ENCODE measurements at places on chromosomes 2 and 18.

DNA sequence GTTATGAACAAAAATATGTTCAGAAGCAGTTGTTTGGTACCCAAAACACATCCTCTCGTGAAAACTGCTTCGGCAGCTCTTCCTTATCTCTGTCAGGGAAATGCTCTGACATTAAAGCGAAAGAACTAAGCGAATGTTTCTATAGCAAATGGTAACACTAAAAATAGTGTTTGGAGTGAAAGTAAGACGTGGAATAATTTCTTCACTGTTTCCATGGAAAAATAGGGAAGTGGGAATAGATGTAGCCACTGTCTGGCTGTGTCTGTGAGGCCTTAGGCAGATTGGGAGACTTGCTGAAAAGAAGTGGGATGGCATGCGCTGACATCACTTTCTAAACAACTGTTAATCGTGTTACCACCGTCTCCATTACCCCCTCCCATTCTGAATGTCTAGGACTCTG, 11.5 kb upstream of the CRACDL start:
- DNase-seq = no peak

DNA sequence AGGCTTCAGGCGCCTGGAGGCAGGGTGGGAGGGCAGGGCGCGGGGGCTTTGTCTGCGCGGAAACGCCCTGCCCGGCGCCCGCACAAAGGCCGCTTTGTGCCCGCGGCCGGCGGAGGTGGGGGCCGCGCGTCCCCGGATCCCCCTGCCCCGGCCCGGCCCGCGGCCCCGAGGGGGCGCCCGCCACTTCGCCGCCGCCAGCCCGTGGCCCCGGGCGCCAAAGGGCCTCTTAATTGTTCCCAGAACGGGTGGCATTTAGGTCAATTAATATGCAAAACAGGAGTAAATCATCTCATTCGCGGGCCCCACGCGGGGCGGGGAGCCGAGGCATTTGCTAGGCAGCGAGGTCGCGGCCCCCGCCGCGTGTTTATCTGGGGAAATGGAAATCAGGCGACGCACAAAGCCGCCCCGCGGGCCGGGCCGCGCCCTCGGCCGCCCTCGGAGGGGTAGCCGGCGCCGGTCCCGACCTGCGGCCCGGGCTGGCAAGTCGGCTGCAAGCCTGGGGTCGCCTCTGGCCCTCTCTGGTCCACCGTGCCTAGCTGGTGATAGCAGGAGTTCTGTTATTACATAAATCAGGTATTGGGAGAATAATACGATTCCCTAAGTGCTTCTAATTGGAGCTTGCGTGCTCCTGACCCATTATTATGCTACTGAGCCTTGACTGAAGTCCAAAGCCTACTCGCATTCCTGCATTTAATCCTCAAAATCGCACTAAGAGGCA, 148.2 kb upstream of the GLI2 start:
- DNase-seq = no peak

GRCh38 chr2:121881038-121881437, 125.6 kb downstream of the TSN start:
- DNase-seq = no peak

DNA sequence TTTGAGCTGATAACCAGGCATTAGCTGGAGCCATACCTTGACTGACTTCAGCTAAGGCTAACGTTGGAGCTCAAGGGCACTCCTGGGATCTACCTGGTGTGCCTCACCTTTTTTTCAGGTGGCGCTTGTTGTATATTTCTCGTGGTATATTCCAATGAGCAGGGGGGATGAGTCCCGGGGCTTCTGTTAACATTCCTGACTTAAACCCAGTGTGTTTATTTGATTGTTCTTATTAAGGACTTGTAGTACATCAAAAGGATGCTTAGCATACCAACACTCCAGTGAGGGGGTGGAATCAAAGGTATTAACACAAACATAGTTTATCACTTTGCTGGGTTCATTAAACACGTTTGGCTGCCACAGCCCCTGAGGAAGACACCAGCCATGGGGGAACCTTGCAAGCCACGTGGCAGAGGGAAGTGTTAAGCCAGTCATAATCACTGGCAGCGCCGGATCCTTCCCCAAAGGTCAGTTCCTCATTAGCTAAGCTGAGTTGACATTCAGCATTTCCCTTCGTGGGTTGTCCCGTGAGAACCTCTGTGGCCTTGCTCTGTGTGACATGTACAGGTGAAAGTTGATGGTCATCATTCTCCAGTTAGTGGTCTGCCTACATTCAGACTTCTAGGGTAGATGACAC, 119.5 kb upstream of the MCFD2 start:
- no peak for DNase-seq

DNA sequence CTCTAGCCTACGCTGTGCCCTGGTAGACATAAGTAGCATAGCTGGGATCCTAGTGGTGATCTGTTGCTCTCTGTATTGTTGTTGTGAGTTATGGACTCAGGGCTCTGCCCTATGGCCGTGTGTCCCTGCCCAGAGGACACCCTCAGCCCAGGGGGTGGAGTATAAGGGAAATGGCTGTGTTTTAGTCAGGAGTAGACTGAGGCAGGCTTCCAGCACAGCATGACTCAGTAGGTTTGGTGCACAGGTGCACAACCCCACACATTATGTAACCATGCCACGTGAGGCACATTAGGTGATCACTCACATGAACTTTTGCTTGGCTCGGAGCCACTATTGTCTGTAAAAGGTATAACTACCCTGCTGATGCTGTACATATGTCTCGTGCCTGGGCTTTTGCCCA, 59.9 kb upstream of the PEX13 start:
- DNase-seq = no peak

DNA sequence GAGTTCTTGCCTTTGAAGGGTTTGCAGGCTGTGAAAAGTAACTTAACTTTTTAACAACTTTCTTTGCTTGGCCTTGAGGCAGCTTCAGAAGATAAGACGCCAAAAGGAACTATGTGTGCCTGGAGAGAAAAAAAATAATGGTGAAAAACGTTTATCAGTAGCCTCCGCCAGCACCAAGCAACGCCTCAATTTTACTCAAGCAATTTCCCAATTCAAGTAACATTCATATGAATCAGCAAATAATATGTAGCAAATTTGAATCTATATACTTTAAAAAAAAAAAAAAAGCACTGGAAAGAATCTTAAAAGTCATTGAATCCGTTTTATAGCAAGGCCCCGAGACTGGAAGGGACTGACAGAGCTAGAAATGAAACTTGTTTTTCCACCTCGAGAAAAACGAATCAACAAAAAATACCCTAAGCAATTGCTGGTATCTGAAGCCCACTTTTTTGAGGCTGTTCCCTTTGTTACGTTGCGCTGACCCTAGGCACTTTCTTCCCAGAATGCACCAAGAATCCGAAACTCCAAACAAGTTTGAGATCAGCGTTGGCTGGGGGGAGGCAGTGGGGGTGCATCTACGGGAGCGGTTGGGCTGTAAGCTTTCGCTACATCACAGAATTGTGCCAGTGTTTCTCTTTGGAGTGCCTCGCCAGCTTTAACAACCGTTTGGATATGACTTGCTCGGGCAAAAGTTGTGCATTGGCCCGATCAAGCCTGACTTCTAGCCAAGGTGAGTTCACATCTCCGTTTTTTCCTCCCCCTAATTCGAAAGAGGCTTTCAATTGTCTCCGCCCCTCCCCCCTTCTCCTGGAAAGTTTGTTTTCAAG, 2.7 kb upstream of the TGIF1 start:
- DNase-seq = peak; percentile 59

DNA sequence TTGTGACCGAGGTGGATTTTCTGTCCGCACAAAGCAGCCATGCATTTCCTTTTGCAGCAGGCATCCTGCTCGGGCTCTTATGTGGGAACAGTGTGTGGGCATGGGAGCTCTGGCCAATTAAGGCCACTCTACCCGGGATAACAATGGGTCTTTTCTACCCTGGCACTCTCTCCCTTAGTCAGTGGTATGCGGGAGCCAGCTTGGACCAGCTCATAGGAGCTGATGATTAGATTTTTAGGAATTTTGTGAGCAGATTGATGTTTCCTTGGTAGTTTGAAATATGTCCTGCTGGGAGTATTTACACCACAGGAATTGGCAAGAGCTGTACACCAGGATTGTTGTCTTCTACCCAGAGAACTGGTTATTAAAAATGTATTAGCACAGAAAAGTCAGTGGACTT, 89.3 kb downstream of the SPP2 start:
- peak; percentile 58 for DNase-seq

DNA sequence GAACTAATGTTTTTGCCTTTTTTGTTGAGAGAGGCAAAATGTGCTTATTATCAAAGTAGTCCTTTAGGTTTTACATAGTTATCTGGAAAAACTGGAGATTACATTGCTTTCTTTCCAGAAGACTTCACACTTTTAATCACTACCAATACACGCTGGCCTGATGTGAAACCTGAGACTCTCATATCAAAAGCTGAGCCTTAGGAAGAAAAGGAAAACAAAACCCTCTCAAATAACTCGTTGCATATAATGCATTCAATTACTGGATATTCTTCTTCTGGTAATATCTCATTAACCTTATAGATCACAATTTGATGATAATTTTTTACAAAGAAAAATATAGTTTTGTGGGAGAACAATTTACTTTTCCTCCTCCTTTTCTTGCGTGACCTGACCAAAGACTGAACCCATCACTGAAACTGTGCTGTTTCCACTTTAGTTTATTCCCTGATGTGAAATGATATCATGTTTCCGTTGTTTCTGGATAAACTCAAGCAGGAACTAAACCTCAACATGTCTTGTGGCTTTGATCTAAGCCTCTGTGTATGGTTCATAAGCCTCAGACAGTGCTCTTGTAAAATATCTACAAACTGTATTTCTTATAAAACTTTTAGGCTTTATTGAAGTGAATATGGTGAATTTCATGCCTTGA, 332.4 kb downstream of the GULP1 start:
- DNase-seq = peak; percentile 25

DNA sequence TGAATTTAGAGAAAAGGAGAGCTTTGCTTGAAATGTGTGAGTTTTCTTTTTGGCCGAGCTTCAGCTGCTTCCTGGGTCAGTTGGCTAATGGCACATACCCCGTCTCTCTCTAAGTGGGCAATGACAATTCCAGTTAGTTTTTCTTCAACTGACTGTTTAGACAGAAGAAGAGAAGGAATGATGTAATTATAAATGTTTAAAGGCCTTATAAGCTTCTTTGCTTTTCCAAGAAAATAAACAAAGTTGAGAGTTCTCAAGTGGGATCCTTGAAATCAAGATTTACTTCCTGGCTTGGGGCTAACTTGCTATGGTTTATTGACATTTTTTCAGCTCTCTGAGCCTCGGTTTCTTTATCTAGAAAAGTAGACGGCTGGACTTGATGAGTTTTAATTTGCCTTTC, 794.9 kb upstream of the ACVR2A start:
- no peak for DNase-seq

DNA sequence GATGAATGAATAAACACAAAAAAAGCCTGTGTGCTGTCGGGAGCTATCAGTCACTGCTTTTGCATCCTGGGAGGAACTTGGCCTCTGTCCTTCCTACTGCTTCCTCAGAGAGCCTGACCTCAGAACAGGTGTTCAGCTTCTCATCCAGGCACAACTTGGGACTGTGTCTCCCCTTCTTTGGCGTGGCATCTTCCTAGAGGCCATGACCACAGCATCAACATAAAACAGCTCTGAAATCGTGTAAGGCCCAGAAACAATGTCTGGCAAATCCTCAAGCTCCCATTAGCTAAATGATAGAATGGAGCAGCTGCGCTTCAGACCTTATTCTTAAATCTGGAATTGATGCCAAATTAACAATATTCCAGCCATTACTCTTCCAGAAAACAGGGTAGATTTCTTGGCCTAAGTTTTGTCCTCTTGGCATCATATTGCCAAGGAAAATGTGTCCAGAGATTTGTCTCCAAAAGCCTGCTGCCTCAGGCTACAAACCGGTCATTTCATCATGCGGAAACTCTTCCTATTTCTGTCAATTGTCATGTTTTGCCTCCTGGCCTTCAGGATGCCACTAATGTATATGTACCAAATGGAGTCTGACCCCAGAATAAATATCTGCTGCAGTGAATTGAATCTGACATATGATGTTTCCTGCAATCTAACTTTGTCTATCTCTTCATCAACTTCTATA, 53.2 kb upstream of the RAB27B start:
- DNase-seq = no peak

Measured in fibroblast of skin of back (primary cell).